Left renal pelvis (tissue), 4 donors: ENCODE measurements at places on chromosomes 2 and 18. TPM values are rescaled to one million over a fixed set of nuclear protein-coding genes. Genes with fewer than 3 reads are reported as not detected.

- no peak for DNase-seq
Observed at GRCh38 chr18:62867534-62867933, 152.2 kb downstream of the PHLPP1 start.

GRCh38 chr18:26386441-26386840 lies 160.2 kb downstream of the TAF4B start:
- DNase-seq: no peak

GRCh38 chr2:27537287-27537686 lies 40.6 kb downstream of the GCKR start:
- DNase-seq: no peak

GRCh38 chr18:68840554-68841263 lies 42.8 kb downstream of the CCDC102B start:
- no peak for DNase-seq

DNA sequence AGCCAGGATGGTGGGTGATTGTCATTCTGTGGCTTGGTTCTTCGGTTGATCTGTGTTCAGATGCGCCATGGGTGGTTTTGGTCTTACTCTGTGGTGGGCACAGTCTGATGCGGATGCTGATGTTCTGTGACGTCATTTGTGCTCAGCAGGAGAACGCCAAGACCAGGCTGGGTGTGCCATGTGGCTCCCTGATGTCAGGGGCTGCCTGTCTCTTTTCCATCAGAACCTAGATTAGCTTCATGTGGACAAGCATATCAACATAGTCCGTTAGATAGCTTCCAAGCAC lies 100.6 kb upstream of the ARL4C start:
- no peak for DNase-seq

- no peak for DNase-seq
Observed at GRCh38 chr18:48689548-48689947, 150.7 kb downstream of the CTIF start.

DNA sequence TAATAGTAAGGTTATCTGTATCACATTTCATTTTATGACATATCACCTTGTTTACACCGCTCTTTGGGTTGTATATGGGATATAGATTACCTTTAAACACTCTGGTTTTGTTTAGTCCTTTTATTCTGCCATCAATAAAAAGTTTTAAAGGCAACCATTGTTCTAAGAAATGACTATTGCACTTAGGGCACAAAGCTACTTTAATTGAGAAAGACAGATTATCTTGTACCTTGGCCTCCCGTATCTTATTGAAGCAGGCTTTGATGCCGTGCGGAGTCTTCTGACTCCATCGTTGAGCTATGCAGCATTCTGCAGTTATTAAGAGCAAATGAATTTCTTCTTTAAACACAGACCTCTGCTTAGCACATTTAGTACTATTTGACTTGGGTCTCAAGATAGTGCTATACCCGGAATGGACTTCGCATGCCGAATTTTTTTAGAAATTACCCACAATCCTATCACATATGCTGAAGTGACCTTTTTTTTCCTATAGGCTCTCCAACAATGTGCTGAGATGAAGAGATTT lies 16.7 kb downstream of the PKDCC start:
- no peak for DNase-seq

DNA sequence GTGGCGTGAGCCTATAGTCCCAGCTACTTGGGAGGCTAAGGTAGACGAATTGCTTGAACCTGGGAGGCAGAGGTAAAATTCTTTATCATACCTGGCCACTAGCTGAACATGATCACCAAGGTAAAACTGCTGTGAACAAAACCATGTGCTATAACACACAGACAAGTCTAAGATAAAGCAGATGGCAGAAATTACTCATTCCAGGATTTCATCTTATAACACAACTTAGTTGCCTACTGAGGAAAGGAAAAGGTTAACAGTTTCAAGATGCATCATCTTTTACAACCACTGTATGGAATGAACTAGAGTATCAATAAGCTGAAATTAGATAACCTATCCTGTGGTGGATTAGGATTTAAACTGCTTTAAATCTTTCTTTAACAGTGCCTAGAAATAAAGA lies 8.3 kb downstream of the ARL5A start:
- no peak for DNase-seq

GRCh38 chr2:172693037-172693436 lies 42.6 kb upstream of the RAPGEF4 start:
- no peak for DNase-seq

GRCh38 chr18:32749809-32750208 lies 23.0 kb downstream of the KLHL14 start:
- no peak for DNase-seq

GRCh38 chr18:70431203-70431624 lies 142.4 kb downstream of the SOCS6 start:
- DNase-seq: no peak

GRCh38 chr2:239302808-239303557 lies 97.8 kb downstream of the HDAC4 start:
- no peak for DNase-seq

- DNase-seq: no peak
Observed at GRCh38 chr2:73225513-73226360, 7.3 kb downstream of the PRADC1 start.

GRCh38 chr2:18849841-18850578 lies 260.6 kb upstream of the NT5C1B start:
- no peak for DNase-seq

- no peak for DNase-seq
Observed at GRCh38 chr2:160482673-160483072, 10.9 kb downstream of the RBMS1 start.

- no peak for DNase-seq
Observed at GRCh38 chr18:58152891-58153290, 108.9 kb downstream of the NEDD4L start.

DNA sequence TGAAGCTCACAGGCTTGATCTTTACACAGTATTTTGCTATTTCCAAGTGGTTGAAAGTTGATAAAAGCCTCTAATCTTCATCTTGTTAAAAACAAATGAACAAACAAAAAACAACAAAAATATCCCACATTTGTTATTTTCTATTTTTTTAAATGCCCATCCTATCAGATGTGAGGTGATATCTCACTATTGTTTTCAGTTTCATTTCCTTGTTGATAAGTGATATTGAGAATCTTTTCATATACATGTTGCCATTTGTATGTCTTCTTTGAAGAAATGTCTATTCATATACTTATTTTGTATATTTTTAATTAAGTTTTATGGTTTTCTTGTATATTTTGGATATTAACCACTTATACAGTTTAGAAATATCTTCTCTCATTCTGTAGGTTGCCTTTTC lies 175.8 kb downstream of the CALCRL start:
- DNase-seq: no peak

- no peak for DNase-seq
Observed at GRCh38 chr18:32042337-32042736, 23.7 kb downstream of the RNF125 start.

DNA sequence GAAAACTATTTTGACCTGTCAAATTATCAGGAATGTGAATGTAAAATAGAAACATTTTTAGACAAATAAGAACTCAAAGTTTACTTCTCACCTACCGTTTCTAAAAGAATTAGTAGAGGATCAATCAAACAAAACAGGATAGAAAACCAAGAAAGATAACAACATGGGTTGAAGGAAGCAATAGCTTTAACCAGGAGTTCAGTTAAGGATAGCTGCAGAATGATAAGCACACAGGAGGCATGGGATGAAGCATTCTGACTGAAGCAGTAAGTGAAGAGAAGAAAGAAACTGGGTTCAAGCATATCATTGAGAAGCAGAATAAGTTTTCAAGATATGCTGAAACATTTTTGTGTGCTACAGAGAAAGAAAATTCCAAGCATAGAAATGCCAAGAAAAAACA lies 52.3 kb downstream of the TWSG1 start:
- DNase-seq: no peak

- no peak for DNase-seq
Observed at GRCh38 chr2:29061616-29062015, 12.7 kb downstream of the PCARE start.

DNA sequence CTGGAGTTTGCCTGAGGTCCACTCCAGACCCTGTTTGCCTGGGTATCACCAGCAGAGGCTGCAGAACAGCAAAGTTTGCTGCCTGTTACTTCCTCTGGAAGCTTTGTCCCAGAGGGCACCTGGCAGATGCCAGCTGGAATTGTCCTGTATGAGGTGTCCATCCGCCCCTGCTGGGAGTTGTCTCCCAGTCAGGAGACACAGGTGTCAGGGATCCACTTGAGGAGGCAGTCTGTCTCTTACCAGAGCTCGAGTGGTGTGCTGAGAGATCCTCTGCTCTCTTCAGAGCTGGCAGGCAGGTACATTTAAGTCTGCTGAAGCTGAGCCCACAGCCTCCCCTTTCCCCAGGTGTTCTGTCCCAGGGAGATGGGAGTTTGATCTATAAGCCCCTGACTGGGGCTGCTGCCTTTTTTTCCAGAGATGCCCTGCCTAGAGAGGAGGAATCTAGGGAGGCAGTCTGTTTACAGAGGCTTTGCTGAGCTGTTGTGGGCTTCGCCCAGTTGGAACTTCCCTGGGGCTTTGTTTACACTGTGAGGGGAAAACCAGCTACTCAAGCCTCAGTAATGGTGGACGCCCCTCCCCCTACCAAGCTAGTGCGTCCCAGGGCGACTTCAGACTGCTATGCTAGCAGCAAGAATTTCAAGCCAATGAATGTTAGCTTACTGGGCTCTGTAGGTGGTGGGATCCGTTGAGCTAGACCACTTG lies 34.7 kb downstream of the TFPI start:
- no peak for DNase-seq

- DNase-seq: no peak
Observed at GRCh38 chr2:62724886-62725711, 19.6 kb downstream of the EHBP1 start.

- DNase-seq: no peak
Observed at GRCh38 chr2:2805263-2805662, 474.2 kb upstream of the MYT1L start.

DNA sequence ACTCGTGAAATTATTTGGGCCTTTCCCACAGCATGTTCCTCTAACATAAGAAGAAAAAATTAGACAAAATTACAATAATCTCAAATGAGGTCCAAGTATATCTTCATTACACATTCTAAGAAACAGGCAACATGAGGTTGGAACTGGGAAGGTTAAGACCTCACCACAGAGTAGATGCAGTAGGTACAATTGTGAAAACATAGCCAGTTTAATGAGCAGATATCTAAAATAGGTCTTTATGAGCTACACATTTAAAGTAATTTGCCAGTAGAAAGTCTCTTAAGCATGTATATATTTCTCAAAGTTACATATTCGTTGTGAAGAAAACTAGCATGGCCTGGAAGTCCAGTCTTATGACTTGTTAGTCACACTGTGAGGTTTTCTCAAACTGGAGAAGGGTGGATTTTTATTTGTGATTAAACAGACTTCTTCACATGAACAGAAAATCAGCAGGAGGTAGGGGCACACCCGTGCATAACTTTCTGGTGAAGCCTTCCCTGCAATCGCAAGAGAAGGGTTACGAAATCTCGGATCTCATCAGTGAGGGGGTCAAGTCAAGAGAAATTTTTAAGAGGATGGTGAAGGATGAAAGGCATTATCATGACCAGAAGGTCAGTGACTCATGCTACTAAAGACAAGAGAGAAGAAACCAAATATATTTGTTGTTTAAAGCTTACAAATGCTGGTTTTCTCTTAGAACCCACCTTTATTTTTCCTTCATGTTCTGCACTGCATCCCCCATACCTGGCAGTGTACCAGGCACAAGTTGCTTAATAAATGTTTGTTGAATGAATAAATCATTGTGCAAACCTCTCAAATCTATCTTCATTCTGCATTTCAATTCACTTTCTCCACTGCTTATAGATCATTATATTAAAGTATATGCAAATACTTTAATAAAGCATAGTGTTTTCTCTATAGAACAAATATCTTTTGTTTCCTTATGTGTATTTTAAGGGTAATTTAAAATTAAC lies 5.1 kb upstream of the RAB27B start:
- no peak for DNase-seq

DNA sequence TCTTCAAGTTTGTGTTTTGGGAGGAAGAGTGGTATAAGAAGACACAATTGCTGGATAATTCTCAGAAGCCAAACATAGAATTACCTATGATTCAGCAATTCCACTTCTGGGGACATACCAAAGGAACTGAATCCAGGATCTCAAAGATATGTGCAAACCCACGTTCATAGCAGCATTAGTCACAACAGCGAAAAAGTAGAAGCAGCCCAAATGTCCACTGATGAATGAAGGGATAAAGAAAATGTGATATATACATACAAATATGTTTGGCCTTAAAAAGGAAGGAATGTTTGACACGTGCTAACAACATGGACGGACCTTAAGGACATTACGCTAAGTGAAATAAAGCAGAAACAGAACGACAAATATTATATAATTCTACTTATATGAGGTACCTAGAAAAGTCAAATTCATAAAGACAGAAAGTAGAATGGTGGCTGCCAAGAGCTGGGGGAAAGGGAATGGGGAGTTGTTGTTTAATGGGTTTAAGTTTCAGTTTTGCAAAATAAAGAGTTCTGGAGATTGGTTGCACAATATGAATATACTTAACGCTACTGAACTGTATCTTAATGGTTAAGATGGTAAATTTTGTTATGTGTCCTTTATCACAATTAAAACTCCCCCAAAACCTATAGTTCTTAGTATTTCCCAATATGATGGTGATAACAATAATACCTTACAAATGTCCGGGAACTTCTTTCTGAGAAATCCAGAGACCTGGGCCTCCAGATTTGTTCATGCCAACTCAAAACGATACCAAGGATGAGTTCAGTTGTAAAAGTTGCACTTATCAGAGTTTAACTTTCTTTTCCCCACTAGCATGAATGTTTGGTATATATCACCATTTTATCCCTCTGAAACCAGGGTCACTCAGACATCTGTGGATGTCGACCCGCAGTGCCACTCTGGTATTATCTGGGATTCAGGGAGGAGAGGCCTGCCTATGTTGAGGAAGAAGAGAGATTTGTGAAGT lies 33.7 kb upstream of the WIPF1 start:
- no peak for DNase-seq

- peak; percentile 52 for DNase-seq
Observed at GRCh38 chr18:22558945-22559385, 141.2 kb upstream of the CTAGE1 start.

- no peak for DNase-seq
Observed at GRCh38 chr2:168731616-168732015, 70.8 kb upstream of the NOSTRIN start.

GRCh38 chr2:168039881-168040280 lies 207.5 kb downstream of the STK39 start:
- DNase-seq: no peak

DNA sequence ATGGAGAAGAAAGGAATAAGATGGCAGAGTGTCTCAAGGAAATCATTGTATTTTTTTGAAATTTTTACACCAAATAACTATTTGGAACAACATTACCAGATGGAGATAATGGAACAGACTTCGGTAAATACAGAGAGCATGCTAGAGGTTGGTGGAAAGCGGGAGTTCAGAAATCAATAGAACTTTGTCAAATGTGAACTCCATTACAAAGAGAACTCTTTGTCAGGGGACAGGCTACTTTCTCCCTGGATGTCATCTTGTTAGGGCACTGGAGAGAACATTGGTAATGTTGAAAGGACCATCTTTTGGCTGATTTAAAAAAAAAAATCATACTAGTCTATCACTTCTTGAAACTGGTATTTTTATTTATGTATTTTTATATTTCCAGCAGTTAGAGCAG lies 30.8 kb downstream of the DCC start:
- DNase-seq: no peak

MAL gene
- 329 TPM for polyA plus RNA-seq

PNO1 gene
- 11.1 TPM for polyA plus RNA-seq

STPG4 gene
- polyA plus RNA-seq: 0.11 TPM

ANO7 gene
- 3.3 TPM for polyA plus RNA-seq

COPS7B gene
- 68.1 TPM for polyA plus RNA-seq

KLHL41 gene
- polyA plus RNA-seq: 1.7 TPM

TTLL4 gene
- polyA plus RNA-seq: 18.9 TPM

CPS1 gene
- polyA plus RNA-seq: 4.4 TPM

PTPN2 gene
- polyA plus RNA-seq: 39.9 TPM

GALR1 gene
- polyA plus RNA-seq: 0.12 TPM
